ENCODE measurements at places on chromosomes 3 and 15. TPM values are rescaled to one million over a fixed set of nuclear protein-coding genes. Genes with fewer than 3 reads are reported as not detected.

Gene EPHA6
- 2.4 TPM for total RNA-seq

DNA sequence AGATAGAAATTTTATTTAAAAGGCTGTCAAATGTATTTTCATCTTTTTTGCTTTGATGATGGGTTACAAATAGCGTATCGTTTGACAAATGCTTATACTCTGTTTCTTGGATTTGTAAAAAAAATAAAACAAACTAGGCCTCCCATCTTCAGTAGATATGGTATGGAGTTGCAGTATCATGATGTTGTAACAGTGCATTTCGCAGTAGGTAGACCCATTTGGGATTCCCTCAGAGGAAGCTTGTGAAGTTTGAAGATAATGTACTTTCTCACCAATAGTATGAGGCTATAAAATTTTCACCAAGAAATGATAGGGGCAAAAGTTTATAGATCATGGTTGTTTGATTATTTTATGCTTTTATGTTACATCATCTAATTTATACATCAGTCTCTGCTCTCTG lies 10.8 kb downstream of the MBNL1 start:
- DNase-seq = no peak

Gene ROPN1B
- total RNA-seq = 0.52 TPM

Gene LTF
- total RNA-seq = 0.92 TPM

GRCh38 chr3:37039161-37039846 lies 46.0 kb downstream of the MLH1 start:
- DNase-seq = no peak

DNA sequence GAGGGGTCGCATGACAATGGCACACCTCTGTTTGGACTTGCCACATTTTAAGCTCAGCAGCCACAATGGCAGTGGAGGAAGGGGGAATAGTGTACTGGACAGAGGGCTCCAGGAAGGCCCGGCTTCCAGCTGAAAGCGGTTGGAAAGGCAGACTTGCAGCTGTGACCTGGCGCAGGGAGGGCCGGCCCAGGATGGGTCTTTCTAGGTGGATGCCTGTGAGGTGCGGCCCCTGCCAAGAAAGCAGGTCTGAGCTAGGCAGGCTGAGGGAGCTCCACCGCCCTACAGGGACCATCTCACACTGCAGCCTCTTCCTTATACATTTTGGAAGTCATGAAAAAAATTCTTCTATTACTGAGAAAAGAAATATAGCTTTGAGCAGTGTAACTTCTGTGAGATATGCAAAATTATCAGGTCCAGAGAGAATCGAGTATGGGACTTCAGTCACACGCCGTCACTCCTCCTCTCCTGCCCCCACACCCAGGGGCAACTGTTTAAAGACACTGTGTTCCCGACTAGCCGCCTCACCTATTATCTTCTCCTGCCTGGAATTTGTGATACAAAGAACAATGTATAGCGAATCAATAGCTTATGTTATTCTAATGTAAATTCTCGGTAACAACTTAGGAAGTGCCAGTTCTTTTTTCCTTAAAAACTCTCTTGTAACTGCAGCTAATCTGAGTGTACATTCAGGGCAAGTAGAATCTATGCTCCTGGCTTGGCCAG lies 331.0 kb downstream of the OCA2 start:
- peak; percentile 83 for DNase-seq

DNA sequence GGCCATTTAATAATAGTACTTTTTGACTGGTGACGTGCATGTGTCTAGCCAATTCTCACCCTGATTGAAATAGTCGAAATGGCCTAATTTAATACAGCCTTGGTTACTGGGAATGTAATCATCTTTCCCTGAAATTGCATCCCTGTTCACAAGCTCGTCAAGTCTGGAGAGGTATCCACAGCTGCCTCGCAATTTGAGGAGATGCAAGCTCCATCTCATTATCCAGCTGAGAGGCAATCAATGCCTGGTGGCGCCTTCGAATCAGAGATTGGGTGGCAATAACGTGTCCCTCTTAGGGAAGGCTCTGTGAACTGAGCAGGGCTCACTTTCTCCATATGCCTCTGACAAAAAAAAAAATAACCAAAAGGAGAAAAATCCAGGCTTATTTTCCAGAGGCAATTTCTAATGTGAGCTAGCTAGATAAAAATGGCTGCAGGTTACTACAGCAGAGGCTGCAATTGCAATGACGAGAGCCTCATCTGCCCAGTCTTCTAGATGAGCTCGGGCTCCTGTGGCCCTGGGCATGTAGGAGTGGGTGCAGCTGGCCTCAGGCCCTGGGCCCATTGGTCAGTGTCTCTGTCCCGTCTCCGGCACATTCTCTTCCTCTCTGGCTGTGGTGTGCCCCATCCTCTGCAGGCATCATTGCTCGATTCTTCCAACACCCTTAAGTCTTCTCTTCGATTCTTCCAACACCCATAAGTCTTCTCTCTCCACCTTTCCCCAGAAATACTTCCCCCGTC lies 487.5 kb downstream of the GABRG3 start:
- peak; percentile 64 for DNase-seq

DNA sequence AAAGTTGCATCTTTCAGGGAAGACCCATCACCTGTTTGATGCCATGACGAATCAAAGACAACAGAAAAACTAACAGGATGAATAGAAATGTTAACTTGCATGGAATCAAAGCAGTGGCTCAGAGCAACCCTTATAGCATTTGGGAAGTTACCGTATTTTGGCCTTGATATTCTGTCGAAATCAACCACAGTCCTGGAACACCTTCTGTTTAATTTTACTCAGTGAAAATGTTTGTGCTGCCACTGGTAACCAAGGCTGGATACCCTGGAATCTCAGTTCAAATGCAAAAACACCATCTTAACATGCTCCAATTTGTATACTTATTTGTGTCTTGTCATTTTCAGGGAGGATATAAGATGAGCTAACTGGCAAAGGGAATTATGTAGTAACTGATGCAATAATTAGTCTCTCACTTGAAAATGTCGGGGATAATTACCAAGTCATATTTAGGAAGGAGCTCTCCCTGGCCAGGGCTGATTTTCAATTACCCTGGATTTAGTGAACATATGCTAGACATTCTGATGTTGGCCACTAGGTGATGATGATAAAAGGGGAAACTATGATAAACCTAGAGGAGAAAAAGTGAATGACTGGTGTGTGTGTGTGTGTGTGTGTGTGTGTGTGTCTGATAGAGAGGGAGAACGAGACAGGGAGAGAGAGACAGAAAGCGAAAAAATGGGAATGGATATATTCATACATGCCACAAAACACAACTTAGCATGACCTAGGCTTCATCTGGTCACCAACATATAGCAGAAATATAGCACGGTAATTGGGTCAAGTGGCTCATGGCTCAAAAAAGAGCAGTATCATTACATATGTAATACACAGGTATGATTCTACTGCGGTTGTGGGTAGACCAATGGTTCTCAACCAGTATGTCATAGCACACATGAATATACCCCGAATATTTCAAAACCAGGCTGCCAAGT lies 19.0 kb upstream of the PRICKLE2 start:
- DNase-seq = no peak

GRCh38 chr3:188947401-188948280 lies 224.1 kb upstream of the TPRG1 start:
- peak; percentile 99 for DNase-seq

DNA sequence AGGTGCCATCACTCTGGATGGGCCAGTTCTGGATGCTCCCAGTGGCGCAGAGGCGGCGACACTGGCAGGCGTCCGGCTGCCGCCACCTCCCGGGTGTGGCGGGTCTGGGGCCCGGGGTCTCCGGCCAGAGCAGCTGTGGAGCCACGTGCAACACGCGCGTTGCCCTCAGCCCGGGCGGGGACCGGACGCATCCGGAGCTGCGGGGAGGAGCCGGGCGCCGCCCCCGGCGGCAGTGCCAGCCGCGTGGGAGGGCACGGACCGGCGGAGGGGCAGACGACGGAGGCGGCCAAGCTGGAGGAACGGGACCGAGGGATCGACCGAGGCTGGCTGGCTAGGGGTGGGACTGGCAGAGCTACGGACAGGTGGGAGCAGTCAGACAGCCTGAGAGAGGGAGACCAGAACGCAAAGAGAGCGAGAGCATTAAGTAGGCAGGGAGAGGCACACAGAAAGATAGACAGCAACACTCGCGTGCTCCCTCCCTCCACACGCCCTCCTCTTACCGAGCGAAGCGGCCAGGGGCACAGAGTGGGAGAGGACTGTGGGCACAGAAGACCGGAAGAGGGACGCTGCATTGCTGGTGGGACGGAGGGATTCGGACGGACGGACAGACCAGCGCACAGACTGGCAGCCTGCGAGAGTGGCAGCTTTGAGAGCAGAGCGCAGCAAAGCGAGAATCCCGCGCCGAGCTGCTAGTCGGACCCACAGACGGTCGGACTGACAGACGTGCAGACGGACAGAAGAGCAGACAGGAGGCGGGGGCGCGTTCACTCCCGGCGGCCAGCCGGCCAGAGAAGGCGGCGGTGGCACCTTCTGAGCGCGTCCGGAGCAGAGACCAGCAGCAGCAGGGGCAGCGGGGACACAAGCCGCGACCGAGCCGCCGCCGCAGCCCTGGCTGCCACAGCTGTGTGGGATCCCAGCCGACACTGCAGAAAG lies at the start of gene ARPP21:
TSS of gene ARPP21 (plus strand) at position 272 of the 933 bp plus-strand sequence. CDS start 42,227 bp downstream, outside the sequence.
- DNase-seq = no peak
